Stomach (tissue), 19 donors: ENCODE measurements at places on chromosomes 1 and 21.

- DNase-seq = no peak
Measured at GRCh38 chr21:14116080-14116481, 94.7 kb downstream of the LIPI start.

- DNase-seq = no peak
Measured at GRCh38 chr1:210647406-210648333, 319.0 kb downstream of the HHAT start.

GRCh38 chr1:22258698-22259097, 115.8 kb upstream of the WNT4 start:
- DNase-seq = no peak

- peak; percentile 56 for DNase-seq
Measured at GRCh38 chr1:67817319-67817718, 15.9 kb downstream of the GNG12 start.

- DNase-seq = peak; percentile 30
Measured at GRCh38 chr1:43207229-43207853, 35.2 kb downstream of the CFAP57 start.

GRCh38 chr1:231554969-231555368, 26.5 kb downstream of the TSNAX start:
- no peak for DNase-seq

- no peak for DNase-seq
Measured at GRCh38 chr1:116808200-116808847, 54.1 kb downstream of the CD2 start.

DNA sequence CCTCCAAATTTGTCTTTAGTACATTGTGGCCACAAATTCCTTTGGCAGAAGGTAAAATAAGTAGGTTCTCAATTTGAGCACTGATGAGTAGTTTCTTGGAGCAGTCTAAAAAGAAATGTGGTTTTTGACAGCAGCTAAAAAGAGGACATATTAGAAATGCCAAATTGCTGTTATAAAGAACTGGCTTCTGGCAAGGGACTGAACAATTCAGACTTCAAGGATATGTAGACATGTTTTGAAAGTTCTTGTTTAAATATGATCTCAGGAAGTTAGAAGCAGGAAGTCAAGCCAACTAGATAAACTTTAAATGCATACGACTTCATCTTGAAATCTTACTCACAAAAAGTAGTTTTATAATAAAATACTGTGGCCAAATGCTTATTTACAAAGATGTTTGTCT, 18.8 kb downstream of the C1orf52 start:
- DNase-seq = no peak

GRCh38 chr1:17276568-17276967, 27.7 kb downstream of the PADI3 start:
- DNase-seq = peak; percentile 28

DNA sequence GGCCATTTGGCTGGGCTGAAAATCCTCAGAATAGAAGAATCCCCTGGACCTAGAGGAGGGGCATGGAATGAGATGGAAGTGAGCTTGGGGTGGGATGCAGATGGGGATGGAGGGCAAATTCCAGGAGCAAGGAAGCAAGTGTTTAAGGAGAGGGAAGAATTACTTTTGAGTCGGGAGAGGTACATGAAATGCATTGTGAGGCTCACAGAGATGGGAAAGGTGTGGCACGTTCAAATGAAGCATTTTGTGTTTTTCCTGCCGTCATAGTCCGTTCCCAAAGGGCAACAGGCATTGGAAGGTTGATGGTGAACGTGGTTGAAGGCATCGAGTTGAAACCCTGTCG, 30.5 kb downstream of the ATP5PO start:
- no peak for DNase-seq

- DNase-seq = peak; percentile 87
Measured at GRCh38 chr1:16009030-16009460, 5.0 kb downstream of the SRARP start.

- DNase-seq = no peak
Measured at GRCh38 chr21:35594905-35595304, 465.4 kb downstream of the SETD4 start.

GRCh38 chr1:77313491-77313890, 31.7 kb downstream of the AK5 start:
- peak; percentile 35 for DNase-seq

- no peak for DNase-seq
Measured at GRCh38 chr1:231763456-231763855, 136.9 kb downstream of the DISC1 start.
